Right atrium auricular region (tissue), 2 donors: ENCODE measurements at places on chromosomes 2 and 18.

DNA sequence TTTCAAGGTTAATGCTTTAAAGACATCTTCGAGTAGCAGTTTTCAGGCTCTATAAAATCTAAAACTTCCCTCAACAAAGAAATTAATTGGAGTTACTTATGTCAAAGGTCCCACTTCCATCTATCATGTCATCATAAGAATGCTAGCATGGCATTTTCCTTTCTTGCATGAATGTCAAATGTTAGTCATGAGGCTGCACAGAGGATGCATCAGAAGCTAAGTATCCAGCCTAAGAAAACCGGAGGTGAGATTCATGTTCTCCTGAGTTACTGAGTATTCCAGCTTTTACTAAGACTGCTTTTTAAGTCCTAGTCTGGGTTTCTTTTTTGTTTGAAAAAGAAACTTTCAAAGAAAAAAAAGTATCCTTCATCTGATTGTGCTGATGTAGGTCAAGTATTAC is 130.6 kb upstream of the CDH19 start:
- DNase-seq, result no peak

- no peak for DNase-seq
Measured at GRCh38 chr2:157055660-157056199, 201.8 kb upstream of the GALNT5 start.

- DNase-seq, result no peak
Measured at GRCh38 chr2:179565807-179566206, 295.6 kb downstream of the ZNF385B start.

- DNase-seq, result no peak
Measured at GRCh38 chr18:77058290-77058835, 74.2 kb downstream of the MBP start.

DNA sequence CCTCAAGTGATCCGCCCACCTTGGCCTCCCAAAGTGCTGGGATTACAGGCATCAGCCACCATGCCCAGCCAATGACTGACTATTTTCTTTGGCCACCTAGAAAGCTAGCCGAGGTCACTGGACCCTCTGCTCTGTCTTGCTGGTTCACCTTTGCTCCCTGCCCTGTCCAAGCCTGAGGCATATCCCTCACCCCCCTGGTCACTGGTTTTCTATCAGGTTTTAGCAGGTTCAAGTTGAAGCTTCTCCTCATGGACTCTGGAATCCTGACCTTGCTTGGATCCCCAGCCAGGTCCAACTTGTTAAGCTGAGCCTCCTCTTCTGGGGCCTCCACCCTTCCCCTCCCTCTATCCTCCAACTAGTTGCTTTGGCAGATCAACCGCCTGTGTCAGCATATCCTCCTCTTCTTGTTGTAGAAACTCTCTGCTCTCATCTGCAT is 33.4 kb downstream of the PAX8 start:
- no peak for DNase-seq

DNA sequence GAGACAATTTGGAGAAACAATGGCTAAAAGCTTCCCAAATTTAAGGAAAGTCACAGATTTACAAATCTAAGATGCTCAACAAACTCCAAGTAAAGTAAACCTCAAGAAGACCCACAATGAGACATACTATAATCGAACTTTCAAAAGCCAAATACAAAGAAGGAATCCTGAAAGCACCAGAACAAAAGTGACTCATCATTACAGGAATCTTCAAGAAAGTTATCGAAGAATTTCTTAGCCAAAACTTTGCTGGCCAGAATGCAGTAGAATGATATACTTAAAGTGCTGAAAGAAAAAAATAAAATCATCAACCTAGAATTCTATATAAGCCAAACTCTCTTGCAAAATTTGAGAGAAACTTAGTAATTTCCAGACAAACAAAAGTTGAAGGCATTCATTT is 106.5 kb upstream of the TMEM200C start:
- no peak for DNase-seq
